ENCODE measurements at places on chromosomes 3 and 15.
A peak's percentile ranks its signal among the peaks of the same experiment; 100 is the strongest.

DNA sequence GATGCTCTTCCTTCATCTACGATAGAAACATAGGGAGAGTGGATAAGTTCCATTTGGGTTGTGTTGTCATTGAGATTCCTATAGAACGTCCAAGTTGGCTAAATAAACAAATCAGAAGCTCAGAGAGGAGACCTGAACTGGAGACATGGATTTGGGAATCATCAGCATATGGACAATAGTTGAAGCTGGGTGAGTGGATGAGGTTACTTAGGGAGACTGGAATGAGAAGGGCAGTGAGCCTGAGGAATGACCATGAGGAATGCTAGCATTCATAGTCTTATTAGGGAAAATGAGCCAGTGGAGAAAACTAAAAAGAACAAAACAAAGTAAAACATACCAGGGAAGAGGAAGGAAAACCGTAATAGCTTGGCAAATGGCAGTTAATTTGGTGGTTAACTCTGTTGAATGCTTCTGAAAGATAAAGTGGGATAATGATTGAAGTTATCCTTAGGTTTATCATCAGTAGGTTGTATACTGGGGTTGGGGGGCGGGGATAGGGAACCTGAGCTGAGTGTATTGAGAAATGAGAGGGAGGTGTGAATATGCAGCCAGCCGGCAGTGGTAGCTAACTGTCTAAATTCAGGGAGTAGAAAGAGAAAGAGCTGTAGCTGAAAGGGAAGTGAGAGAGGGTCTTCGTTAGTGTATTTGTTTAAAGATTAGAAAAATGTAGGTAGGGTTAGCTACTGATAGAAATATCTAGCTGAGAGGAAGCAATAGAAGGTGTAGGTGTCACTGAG is 74.6 kb downstream of the ARHGEF26 start:
- no peak for DNase-seq

DNA sequence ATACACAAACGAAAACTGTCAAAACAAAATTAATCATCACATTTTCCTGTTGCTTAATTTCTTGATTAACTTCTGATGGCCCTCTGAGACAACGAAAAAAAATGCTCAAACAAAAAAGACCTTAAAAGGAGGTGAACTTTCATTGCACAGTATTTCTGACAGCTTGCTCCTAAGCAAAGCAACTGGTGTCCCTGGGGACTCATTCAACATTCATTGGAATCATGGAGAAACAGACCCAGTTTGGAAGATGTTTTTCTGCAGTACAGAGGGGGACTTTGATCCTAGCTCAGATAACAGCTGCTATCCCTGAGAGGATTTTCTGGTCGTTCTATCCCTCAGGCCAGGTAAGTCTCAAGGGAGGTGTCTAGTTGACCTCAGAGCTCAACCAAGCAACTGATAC is 378.7 kb upstream of the ATP11B start:
- no peak for DNase-seq

DNA sequence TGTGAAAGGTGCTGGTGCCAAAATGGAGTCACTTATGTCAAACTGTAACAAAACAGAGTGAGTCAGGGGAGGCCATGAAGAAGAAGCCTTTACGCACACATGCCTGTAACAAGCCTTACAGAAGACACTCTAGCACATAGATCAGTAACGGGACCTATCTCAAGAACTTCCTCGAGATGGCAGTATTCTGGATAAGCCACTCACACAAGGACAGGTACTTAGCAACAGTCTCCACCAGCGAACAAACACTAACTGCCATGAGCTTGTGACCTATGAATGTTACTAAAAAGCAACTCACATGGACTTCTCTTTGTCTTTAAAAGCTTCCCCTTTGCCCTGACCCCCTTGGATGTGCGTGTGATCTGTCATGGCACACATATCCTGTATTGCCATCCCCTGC is 235.1 kb downstream of the CD47 start:
- no peak for DNase-seq

GRCh38 chr15:92663250-92663951 is 7.8 kb upstream of the FAM174B start:
- DNase-seq = no peak

- no peak for DNase-seq
Measured at GRCh38 chr3:45054196-45054857, 28.2 kb downstream of the CLEC3B start.

DNA sequence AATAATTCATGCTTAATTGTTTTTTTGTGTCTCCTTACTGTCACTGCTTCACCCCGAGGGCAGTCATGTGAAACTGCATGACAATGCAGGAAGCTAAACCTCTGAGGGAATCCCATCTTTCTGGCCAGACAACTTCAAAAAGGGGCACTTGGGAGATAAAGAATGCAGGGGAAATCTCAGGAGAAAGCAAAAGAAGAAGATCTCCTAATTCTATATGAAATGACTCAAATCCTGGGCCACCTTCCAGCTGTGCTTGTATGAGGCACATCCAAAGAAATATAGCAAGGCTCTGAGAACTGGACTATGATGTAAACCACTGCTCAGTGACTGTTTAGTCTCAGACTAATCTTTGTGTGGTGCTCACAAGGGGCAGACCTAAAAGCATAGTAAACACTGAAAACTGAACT is 22.6 kb upstream of the UMPS start:
- no peak for DNase-seq

- no peak for DNase-seq
Measured at GRCh38 chr3:40895109-40895508, 304.2 kb upstream of the CTNNB1 start.

DNA sequence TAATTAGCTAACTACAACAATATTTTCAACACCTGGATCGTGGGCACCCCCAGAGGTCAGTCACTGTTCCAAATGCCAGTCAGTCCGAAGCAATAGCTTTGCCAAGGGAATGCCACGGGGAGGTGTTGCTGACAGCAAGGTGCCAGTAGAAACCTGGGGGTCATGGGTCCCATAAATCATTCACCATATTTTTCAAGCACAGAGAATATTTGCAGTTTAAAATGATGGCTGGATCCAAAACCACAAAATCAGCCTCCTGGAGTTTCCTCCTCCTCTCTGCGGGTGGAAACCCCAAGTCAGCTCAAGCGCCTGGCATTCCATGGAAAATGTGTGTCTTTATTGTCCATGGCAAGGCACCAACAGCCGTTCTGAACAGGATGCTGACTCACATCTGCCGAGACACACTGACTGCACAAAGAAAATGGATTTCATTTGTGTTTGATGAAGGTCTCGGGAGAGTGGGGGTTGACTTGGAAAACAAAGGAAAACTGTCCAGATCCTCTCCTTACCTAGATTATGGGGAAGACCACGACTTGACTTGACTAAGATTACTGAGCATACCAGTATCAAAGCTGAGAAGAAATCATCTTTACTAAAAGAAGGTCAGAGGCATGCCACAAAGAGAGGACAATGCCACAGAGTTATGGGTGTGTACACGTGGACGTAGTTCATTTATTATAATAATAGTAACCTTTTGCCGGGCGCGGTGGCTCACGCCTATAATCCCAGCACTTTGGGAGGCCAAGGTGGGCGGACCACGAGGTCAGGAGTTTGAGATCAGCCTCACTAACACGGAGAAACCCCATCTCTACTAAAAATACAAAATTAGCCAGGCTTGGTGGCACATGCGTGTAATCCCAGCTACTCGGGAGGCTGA is 26.4 kb downstream of the ANXA2 start:
- no peak for DNase-seq

DNA sequence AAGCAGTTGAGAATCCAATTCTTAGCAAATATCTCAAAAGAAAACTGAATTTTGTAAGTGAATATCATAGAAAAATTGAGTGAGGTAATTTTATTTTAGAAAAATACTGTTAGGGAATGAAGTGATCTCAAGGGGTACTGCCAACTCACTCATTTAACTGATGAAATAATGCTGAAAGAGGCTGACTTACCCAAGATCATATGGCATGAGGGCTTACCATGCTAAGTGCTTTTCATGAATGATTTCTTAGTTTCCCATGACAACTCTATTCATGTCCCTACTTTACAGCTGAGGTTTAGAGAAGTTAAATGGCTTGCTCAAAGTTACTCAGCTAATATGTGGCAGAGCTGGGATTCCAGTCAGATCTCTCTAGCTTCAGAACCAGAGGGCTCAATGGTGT is 30.6 kb downstream of the CCDC14 start:
- DNase-seq = no peak

DNA sequence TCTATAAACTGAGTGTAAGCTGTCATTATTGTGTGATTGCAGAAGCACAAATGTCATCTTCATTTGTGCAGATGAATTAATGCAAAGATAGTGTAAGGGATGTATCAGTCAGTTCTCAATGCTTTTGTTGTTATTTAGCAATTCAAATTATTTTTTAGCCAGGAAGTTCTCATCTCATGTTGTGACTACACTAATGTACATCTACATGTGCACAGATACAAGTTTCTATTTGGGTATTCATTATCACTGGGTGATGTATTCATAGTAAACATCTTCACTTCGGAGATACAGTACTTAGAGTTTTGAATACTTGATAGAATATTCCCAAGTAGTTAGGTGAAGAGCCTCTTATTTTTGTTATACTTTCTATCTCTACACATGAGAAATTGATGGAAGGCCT is 11.1 kb downstream of the EIF2A start:
- DNase-seq = no peak

- DNase-seq = no peak
Measured at GRCh38 chr3:133992381-133992780, 37.3 kb downstream of the SLCO2A1 start.

DNA sequence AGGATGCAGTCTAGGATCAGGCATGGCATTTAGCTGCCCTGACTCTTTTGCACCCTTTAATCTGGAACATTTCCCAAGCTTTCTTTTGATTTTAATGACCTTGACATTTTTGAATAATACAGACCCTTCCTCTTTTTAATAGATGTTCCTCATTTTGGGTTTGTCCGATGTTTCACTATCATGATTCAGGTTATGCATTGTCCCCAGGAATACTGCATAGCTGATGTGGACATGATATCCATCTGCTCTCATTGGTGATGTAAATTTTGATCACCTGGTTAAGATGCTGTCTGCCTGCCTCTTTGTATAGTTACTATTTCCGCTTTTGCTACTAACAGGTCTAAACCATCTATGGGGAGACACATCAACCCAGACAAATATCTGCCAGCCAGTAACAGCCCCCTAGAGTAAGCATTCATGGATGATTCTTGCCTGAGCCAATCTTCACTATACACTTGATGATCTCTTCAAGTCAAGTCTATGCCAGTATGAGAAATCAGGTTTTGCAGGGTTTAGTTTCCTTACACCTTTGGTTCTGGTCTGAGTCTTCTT is 50.6 kb upstream of the ULK4 start:
- DNase-seq = peak; percentile 15

DNA sequence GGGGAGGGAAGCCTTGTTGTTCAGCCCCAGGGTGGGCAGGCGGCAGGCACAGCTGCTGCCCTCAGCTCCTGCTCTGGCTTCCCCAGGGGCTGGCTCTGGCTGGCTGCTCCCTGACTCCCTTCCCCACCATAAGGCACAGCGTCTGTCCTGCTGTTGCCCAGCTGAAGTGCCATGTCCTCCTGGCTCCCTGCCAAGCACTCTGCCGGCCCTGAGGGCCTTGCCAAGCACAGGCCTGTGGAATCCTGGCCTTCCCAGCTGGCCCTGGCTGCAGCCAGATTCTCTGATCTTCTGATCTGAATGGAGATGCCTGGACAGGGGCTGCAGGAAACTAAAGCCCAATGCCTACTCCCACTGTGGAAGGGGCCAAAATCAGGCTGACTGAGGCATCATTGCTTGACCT is 1.1 kb downstream of the IQCF6 start:
- DNase-seq = no peak

- DNase-seq = no peak
Measured at GRCh38 chr15:88877415-88877814, 17.9 kb downstream of the HAPLN3 start.

DNA sequence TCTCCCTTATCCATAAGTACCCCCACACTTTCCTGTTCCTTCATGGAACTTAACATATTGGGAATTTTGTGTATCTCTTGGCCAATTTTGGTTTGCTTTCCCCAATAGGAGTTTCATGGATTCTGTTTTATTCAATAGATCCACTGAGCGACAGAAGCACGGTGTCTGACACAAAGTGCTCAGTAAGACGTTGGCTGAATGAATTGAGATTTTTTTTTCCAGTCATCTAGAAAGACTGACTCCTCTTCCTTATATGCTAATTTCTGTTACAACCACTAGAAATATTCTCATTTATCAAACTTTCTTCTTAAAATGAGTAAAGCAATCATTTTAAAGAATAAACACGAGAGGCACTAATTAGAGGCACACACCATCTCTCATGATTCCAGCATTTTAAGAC is 48.1 kb downstream of the UBP1 start:
- DNase-seq = no peak

- DNase-seq = no peak
Measured at GRCh38 chr3:98623572-98624280, 30.3 kb upstream of the CPOX start.

GRCh38 chr3:65713016-65713415 is 325.7 kb downstream of the MAGI1 start:
- DNase-seq = no peak

GRCh38 chr3:153631102-153631501 is 469.1 kb downstream of the RAP2B start:
- no peak for DNase-seq

DNA sequence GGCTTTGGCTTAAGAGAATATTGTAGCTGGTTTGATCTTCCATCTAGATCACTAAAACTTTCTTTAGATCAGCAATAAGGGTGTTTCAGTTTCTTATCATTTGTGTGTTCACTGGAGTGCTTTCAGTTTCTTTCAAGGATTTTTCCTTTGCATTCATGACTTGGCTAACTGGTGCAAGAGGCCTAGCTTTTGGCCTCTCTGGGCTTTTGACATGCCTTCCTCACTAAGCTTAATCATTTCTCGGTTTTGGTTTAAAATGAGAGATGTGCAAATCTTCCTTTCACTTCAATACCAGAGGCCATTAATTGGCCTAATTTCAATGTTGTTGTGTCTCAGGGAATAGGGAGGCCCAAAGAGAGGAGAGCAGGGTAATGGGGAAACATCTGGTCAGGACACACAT is 30.3 kb upstream of the CCNB2 start:
- no peak for DNase-seq

DNA sequence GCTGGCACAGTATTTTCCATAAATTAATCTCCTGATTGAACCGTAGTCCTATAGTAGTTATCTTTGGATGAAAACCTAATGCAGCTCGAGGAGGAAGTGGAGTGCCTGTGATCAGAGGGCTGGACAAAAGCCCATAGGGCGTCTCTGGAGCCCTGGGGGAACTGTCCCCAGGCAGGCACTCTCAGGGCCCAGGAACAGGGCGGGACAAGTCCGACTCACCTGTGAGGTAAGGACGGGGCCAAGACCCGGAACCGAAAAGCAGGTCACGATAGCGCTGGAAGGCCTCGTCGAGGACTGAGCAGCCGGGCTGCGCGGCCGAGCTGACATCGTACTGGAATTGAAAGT is 341 bp downstream of the HEXA start:
- DNase-seq = no peak

GRCh38 chr15:65192016-65192415 is 6.9 kb upstream of the CLPX start:
- DNase-seq = no peak

DNA sequence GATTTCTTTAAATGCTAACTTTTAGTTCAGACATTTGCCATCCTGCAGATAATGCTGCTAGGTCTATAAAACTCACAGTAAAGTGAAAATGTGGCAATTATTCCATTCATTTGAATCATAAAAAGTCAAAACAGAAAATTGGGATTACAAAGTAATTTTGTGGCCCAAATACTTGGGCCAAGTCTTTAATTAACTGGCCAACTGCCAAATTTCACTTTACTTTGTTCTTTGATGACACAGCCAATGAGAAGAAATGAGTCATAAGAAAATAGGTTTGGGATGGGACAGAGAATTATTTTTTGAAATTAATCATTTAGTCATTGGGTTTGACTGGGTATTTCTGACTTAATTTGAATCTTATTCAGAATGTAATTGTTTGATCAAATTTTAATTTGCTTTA is 89.8 kb upstream of the SLC2A2 start:
- DNase-seq = no peak
